Subcutaneous preadipocyte (primary cell): ENCODE measurements at places on chromosomes 5 and 9. TPM values are rescaled to one million over a fixed set of nuclear protein-coding genes. Genes with fewer than 3 reads are reported as not detected.

Gene NDUFAF2
- 36.8 and 38.2 TPM in 2 replicates for total RNA-seq

Gene FBN2
- 32.0 and 96.6 TPM in 2 replicates for total RNA-seq

Gene ZFP2
- 0.20 and 0.37 TPM in 2 replicates for total RNA-seq

Gene PLEKHG4B
- not detected in 2 replicates for total RNA-seq

Gene CCL21
- not detected in 2 replicates for total RNA-seq

Gene IL9
- not detected in 2 replicates for total RNA-seq
